Vagina (tissue), 2 donors: ENCODE measurements at places on chromosomes 4 and X.

- no peak for DNase-seq
These were observed 11.0 kb upstream of the CYTL1 start for GRCh38 chr4:5030221-5030620.

- DNase-seq: no peak
These were observed 38.3 kb downstream of the RAPGEF2 start for GRCh38 chr4:159141193-159141592.

GRCh38 chr4:150976478-150977118 is 38.5 kb downstream of the LRBA start:
- DNase-seq: no peak

- no peak for DNase-seq
These were observed 32.8 kb upstream of the CFAP299 start for GRCh38 chr4:80302616-80303223.

- no peak for DNase-seq
These were observed 155.0 kb downstream of the AMMECR1 start for GRCh38 chrX:110162867-110163266.

- no peak for DNase-seq
These were observed 62.9 kb downstream of the NELFA start for GRCh38 chr4:1945912-1946311.

DNA sequence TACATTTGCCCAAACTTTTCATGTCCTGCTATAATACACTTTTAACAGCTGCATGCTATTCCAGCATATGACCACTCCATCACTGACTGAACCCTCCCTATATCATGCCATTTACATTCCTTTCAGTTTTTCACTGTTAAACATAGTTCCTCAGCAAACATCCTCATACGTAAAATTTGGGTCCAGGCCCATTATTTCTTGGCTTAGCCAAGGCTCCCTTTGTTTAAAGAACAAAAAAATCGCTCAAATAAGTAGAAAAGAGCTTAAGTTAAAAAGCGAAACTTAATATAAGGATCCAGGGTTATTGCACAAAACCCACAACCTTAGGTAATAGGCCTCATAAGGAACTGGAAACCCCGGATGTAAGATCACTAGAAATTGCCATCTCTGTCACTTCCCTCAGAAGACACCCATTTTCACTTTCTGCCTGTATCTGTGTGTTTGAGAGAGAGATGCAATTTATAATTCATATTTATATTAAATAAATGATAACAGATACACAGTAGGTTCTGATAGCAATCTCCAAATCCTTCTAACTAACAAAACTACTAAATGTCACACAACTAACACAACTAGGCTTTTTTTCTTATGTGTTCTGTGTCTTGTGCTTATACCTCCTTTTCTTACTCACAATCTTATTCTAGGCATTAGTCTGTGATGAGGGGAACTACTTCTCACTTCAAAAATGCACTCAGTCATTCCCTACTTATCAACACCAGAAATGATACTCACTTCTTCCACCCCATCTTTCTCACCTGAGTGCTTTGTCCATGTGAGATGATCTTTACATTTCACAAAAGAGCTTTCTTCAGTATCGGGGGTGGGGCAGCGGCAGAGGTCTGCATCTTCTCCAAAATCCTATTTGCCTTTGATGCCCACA is 59.9 kb upstream of the FAM241A start:
- DNase-seq: no peak

DNA sequence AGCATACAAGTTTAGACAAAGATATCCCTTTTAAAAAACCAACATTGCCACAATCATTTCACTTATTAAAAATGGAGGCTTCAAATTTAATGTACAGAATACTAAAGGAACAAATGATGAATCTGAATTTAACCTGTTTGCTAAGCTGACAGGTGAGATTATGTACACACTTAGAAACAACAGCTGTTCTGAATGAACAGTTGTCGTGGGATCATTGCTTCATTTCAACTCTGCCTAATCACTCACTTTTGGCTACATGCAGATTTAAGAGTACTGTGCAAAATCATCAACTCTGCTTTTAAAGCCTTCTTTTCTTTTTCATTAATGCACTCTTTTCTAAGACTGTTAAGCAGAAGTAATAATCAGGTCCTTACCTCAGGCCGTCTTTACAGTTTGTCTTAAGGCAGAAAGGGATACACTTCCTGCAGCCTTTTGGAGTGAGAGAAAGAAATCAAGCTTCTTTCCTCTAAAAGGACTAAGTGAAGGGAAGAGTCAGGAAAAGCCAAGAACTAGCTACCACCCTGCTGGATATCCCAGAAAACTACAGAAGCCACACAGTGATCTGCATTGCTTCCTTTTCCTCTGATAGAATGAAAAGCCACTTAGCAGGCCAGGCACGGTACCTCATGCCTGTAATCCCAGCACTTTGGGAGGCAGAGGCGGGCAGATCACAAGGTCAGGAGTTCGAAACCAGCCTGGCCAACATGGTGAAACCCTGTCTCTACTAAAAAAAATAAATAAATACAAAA is 54.7 kb upstream of the NPNT start:
- no peak for DNase-seq

GRCh38 chr4:100591161-100591876 is 73.5 kb upstream of the EMCN start:
- DNase-seq: no peak

- no peak for DNase-seq
These were observed 45.2 kb upstream of the DACH2 start for GRCh38 chrX:86103061-86103460.

DNA sequence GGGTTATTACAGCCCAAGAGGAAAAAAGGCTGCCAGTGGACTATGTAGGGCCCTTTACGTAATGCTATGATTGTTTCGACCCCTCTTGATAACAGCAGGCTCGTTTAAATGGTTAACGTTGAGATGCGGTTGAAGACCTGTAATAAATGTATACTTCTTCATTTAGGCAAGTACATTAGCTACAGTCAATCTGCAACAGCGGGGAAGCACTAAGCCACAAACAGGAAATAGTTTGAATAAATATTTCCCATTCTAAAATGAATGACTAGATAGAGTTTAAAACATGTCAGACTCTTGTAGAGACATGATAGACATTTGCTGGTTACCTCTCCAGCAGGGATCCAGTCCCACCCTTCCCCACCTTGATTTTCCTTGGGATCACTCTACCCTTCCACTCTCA is 38.1 kb upstream of the STIM2 start:
- DNase-seq: no peak

DNA sequence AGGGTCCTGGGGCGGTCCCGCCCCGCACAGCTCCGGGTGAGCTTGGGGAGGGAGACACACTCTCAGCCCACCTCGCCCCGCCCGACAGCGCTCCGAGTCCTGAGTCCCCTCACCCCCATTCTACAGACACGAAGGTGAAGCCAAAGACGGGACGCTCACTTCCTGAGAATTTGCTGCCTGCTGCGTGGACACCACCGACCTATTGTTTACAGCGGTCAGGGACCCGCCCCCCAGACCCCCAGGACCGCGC is 796 bp upstream of the ZNF141 start:
- no peak for DNase-seq
